Kasumi-1 (cell line): ENCODE measurements at places on chromosomes 7 and 10.

- DNase-seq = no peak
Observed at GRCh38 chr10:68938117-68938516, 17.9 kb upstream of the DDX21 start.

GRCh38 chr7:2175514-2175913 lies 57.2 kb downstream of the MAD1L1 start:
- peak; percentile 1 for DNase-seq

DNA sequence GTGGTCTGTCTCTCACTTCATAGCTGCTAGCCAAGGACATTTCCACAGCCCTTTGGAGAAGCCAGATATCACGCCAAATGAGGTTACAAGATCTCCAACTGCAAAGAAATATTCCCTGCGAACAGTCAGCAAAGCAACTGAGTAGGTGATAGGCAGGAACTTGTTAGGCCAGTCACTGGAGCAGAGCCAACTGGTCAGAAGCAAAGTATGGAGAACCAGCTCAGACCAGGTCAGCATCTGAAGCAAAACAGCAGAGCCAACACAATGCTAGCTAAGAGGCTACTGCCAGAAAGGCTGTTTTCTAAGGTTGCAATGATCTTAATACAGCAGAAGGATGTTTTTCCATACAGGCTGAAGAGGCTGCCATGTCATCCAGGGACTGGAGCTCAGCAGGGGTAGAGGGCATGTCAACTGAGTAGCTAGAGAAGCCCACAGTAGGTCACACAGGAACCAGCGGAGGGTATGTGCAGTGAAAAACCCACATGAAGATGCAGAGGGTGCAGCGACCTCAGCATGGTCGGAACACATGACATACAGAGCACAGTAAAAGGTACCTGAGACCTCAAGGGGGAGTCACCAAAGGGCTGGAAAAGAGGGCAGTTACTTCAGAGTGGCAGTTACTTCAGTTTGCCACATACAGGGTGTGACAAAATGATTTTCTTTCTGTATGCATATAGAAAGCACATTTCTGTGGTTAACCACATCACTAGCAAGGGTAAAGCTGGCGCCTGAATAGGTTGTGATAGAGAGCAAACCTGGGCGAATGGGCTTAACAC lies 8.9 kb downstream of the SEC31B start:
- DNase-seq = peak; percentile 57

DNA sequence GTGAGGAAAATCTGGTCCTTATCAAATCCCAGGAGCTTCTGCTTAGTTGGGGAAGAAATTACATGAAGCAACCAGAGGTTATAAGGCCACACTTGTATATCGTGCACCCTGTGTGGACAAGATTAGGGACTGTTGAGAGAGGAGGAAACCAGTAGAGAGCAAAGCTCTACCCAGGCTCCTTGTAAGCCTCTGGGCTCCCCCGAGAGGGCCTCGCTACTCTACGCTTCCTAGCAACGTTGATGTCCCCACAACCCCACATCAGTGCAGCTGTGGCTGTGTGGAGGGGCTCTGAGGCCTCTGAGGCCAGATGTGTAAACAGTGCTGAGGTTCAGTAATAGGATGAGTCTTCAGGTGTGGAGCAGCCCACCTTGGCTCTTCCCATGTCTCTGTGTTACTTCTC lies 16.0 kb downstream of the HIF1AN start:
- no peak for DNase-seq

GRCh38 chr7:143181349-143181748 lies 1.9 kb upstream of the TAS2R39 start:
- DNase-seq = no peak

DNA sequence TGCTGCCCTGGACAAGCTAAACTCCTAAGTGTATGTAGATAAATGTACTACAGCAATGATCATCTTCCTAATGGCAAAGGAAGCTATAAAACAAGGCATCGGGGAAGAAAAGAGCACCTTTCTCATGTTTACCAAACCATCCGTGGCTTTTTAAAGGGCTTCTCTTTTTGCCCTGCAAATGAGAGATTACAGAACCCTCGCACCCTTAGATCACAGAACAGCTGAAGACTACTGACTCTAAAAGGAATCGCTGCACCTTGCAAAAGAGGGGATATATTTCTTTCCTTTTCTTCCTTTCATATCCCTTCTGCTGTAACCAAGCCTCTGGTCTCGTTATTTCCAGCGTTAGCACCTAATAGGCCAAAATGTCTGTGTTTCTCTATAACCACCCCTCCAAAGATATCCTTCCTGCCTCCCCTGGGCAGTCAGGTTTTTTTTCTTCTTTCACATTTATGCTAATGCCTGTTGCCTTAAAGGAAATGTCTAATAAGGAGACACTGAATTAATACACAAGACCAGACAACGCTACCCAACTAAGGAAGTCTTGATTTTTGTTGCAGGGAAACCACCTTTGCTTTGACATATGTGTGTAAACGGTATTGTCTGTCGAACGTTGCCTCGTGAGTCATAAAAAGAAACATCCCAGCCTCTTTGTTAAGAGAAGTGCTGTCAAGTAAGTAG lies 10.5 kb downstream of the ST8SIA6 start:
- DNase-seq = no peak

- no peak for DNase-seq
Observed at GRCh38 chr7:43888993-43889945, 17.1 kb downstream of the URGCP start.

DNA sequence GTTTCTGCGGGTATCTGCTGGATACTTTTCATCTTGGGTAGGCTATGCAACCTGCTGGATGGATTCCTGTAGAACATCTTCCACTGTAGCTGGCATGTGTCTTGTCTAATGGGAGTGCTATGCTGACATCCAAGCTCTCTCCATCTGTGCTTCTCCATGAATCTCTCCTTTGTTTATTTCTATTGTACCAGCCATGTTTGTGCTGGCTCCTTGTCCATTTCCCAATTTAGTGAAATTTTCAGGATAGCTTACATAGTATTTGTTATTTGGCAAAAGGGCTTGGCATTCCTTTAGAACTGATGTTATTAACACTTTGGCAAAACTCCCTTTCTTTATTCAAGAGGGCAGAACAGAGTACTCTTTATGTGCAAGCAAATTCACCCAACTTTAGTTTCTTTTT lies 198.0 kb downstream of the CSTF2T start:
- DNase-seq = no peak

- DNase-seq = no peak
Observed at GRCh38 chr10:116722736-116723427, 19.5 kb downstream of the HSPA12A start.

GRCh38 chr7:20741801-20742200 lies 44.9 kb downstream of the SP8 start:
- DNase-seq = no peak

DNA sequence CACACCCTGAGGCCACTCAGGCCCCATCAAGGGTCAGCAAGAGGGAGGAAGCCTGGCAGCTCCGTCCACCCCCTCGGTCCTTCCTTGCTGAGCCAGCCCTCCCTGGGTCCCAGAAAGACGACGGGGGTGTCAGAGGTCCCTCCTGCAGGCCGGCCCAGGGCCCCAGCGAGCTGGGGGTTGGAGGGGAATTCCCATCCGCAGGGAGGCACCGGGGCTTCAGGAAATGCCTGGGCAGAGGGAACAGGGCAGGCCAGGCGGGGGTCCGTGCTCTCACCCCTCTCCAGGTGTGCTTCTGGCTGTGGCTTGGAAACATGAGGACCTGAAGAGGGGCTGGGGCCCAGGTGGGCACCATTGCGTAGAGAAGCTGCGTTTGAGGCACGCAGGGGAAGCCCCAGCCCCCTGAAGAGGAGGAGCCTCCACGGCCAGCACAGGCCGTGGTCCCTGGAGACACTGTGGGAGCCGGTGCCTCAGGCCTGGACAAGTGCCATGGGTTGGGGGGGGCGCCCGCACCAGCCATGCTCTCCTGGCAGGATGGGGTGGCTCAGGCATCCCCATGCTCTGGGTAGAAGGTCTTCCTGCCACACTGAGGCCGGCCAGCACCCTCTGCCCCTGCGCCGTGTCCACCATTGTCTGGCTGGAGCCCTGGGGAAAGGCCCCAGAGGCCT lies 66.7 kb downstream of the PDGFA start:
- DNase-seq = no peak

- DNase-seq = peak; percentile 93
Observed at GRCh38 chr10:11165591-11166543, 148.2 kb downstream of the CELF2 start.

DNA sequence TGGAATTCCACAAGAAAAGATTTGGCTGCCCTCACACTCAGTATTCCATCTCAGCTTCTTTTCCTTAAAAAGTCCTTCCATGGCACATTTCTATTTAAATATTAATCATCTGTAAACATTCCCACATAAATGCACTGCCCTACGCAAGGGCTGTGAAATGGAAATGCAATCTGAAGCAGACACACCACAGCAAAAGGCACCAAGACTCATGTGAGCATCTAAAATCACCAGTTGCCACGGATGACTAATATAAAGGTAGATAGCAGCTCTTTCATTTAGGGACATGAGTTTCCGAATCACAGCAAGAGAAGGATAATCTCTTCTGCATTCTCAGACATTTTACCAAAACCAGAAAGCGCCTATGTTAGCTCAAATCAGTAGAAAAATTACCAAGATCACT lies 31.6 kb downstream of the COA1 start:
- no peak for DNase-seq

- DNase-seq = no peak
Observed at GRCh38 chr10:107299606-107300005, 135.1 kb upstream of the SORCS1 start.

DNA sequence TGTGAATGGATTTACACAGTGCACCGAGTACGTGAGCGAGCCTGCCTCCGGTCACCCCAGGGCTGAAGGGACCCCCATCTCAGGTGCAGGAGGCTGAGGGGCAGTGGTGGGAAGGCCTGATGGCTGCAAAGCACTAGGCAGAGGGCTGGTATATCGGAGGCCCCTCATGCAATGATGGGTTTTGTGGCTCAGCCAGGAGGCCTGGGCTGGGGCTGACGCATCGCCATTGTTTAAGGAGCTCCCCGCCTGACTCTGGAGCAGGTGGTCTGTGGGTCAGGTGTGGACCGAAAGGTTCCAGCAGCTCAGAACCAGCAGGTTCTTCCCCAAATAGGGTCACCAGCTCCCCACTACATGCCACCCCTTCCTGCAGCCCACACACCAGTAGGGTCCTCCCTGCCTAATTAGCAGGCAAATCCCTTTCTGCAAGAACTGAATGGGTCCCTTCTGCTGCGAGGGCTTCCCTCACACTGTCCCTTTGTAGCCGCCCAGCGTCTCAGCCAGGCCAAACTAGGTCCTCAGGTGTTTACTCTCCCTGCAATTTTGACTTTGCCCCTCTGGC lies 33.0 kb downstream of the OAT start:
- DNase-seq = no peak

DNA sequence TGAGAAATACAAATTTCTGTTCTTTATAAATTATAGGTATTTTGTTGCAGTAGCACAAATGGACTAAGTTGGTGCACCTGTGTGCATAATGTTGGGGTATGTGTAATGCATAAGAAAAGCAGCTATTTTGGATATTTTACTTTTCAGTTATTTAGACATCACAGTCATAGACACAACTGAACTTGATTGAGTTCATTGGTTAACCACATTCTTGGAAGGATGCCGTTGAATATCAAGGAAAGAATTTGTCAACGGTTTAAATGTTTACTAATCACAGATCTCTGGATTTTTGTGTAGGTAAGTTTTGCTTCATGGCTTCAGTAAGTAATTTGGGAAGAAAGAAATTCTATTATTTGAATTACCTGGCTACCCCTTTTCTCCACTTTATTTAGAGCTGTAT lies 4.1 kb downstream of the OTUD1 start:
- DNase-seq = no peak

DNA sequence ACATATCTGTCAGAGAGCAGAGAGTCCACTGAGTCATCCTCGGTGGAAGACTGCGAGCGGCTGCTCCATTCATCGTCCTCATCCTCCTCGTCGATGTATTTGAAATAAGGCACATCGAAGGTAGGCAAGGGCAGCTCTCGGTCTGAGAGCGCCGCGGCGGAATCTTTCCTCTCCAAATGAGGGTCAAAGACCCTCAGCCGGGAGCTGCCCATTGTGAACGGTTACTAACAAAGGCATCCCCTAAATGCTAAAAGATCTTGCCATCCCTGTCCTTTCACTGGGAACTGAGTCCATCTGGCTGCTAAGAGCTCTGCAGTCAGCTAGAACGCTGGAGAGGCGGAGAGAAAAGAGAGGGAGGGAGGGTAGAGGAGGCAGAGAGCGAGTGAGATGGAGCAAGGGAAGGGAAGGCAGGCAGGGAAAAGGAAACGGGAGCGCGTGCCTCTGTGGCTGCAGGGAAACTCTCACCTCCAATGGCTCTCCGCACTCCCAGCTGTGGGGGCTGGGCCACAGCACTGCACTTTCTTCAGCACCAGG lies 163.4 kb downstream of the RAPGEF5 start:
- no peak for DNase-seq

DNA sequence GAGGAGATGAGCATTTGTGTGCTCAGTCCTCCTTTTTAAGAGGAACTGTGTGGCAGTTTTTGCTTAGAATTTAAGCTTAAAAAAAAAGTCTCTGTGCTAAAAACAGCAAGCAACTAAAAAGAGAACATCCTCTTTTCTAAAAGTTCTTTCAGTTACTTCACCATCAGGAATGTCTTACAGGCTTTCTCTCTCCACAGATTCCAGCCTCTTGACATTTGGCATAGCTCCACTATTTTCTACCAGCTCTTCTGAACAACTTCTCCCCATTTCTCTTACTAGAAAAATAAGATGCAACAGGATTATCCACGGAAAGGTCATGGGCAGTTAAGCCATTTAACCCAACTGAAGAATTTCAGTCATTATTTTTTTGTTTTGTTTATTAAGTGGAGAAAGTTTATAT lies 13.2 kb downstream of the PCLO start:
- peak; percentile 6 for DNase-seq

GRCh38 chr7:137804836-137805235 lies 41.9 kb downstream of the DGKI start:
- DNase-seq = no peak

DNA sequence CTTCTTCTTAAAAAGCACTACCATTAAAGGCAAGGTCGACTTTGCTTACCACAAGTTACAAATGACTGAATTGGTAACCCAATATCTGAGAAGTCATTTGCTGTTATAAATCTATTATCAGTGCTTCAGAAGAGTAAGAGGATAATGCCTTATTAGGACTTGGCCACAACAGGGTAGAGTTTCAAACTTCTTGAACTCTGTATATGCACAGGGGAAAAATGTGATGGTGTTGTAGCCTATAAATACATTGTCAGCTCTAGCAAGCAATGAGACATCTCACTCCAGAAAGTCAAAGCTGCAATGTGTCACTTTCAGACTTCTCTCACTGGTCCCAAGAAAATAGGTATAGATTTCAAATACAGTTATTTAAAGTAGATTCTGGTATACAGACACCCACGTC lies 9.3 kb downstream of the TFEC start:
- no peak for DNase-seq

DNA sequence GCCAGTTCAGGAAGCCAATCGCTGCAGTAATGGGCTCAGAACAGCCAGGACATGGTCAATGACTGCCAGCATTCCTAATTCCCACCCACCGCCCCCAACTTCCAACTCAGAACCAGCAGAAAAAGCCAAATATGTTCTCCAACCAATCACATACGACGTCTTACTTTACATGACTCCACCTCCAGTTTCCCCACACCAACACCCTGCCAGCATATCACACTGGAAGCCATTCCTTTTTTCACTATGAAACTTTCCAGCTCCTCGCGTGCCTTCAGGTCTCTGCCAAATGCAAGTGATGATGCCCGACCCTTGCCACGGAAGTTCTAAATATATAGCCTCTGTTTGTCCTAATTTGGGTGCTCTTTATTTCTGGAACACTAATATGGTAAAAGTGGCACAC lies 12.5 kb downstream of the NPS start:
- no peak for DNase-seq
